ENCODE measurements at places on chromosomes 11 and 22.

GRCh38 chr11:18299721-18300120 lies 22.2 kb downstream of the HPS5 start:
- DNase-seq: no peak

- no peak for DNase-seq
Observed at GRCh38 chr11:17012712-17013547, 1.3 kb downstream of the PLEKHA7 start.

- no peak for DNase-seq
Observed at GRCh38 chr22:42990131-42990838, 24.7 kb downstream of the PACSIN2 start.

- no peak for DNase-seq
Observed at GRCh38 chr11:72430741-72431570, 3.4 kb downstream of the CLPB start.

GRCh38 chr22:25759825-25760231 lies 17.8 kb downstream of the MYO18B start:
- DNase-seq: no peak

GRCh38 chr11:134252346-134253187 lies 585 bp downstream of the THYN1 start:
- no peak for DNase-seq

DNA sequence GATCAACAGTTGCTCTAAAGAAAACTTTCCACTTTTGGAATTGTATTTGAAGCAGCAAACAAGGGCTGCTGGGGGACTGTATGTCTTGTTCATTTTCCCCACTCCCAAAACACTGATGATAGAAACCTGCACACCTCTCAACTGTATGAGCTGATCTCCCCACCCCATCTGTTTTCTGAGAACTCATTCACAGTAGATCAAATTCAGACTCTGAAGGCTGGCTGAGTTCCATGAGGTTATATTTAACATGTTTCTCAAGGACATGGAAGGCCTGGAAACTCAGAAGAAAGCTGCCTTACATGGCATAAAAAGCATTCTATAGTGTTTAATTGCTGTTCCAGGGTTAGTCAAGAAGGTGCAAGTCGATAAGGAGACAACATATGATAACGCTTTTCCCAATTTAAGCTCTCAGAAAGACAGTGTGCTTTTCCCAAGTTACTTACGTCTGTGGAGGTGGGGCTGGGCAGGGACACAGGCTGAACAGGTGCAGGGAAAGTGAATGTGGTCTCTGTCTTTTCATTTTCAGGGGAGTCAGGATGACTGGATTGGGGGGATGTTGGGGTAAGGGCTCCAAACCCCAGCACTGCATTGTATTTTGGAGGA lies 23.0 kb downstream of the LARGE2 start:
- DNase-seq: no peak

DNA sequence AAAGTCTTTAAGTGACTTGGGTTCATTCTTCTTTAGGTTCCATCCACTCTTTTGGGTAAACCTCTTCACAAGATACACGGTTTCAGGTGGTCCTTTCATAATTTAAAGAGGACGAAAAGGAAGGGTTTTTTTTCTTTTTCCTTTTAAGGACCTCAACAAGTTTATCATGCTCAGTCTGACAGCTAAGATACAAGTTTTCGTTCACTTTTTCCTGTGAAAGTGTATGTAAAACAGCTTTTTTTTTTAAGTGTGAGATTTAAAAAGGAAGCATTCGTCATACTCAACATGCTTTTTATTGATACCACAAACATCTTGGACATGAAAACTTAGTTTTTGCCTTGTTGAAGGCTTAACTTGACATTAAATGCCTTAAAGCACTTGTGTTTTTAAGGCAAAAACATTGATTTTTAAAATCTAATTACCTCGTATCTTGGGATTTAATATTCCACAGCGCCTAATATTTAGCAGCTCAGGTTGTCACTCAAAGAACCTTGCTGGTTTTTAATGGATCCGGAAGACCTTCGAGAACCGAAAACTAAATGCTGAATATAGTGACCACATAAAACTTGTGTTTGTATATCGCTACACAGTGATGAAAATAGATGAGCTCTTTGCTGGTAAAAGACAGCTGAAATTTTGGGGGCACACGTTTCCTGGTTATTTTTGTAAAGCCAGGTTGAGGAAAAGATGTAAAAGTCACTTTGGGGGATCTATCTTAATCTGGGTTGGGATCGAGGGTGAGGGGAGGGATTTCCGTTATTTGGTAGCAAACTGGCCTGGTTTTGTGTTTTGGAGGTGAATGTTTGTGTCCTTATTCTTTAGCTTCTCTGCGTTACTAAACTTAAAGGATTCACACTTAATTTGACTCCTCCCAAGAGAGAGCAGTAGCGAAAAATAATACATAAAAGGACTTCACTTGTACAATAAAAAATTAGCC lies 2.3 kb downstream of the PCF11 start:
- no peak for DNase-seq

DNA sequence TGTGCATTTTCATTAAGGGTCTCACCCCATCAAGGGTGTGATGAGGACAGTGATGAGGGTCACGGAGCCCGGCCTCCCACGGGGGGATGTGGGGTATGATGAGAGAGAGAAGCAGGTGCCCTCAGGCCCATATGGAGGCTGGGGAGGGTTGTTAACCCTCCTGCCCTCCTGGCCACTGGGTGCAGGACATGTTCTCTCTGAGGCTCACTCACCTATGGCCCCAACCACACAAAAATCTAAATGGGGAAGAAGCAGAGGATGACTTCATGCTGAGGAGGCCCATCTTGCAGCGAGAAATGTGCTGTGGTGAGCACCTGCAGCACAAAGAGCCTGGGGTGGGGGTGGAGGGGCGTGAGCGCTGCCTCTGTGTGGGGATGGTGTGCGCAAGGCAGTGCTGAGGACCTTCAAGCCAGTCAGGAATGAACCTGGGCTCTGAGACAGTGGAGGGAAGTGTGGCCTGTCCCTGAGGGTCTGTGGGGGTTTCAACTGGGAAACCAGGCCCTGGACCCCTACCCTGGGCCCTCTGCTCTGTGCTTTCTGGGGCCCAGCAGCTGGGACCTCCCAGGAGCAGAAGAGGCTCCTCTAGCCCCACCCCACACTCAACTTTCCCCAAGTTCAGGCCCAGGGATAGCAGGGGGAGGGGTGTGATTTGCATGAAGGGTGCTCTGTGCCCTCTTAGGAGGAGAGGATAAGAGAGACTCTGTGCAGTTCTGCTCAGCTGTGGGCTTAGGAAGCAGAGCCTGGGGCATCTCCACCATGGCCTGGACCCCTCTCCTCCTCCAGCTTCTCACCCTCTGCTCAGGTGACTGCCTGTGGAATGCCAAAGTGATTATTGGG lies 43.0 kb upstream of the TOP3B start:
- DNase-seq: no peak

- DNase-seq: no peak
Observed at GRCh38 chr11:70603114-70603755, 204.9 kb downstream of the CTTN start.

- no peak for DNase-seq
Observed at GRCh38 chr11:17719028-17719937, at the start of gene MYOD1. Gene MYOD1, plus strand, starts transcription at chr11:17719571. Its CDS starts 212 bp downstream, at chr11:17719783.

DNA sequence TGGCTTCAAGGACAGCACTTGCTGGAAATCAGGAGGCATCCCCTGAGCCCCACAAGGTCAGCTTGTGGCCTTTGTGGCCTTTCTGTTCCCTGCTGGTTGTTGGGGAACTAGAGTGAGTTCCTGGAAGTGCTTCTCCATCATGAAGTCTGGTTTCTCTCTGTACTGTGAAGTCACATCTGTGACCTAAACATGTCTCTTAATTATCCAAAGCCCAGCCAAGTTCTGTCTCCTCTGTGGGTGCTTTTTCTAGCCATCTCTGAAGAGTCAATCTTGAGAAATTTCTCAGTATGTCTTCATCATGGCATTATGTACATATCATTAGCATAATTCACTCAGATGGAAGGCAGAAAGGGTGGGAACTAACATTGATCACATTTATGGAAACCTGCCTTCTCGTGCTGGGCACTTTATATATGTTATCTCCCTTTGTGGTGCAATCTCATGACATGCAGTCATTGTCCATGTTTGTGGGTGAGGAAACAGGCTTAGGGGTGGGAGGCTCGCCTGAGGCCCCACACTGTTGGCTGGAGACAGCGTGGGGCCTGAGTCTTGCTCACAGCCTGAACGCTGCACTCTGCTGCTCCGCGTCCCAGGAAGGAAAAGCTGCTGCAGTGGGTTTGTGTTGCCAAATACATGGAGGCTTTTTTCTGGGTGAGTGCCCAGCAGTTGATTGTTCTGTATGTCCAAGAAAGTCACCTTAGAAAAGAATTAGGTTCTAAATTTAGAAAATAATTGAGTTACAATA lies 24.6 kb downstream of the IGHMBP2 start:
- no peak for DNase-seq

GRCh38 chr22:44734278-44734677 lies 18.1 kb upstream of the ARHGAP8 start:
- no peak for DNase-seq

DNA sequence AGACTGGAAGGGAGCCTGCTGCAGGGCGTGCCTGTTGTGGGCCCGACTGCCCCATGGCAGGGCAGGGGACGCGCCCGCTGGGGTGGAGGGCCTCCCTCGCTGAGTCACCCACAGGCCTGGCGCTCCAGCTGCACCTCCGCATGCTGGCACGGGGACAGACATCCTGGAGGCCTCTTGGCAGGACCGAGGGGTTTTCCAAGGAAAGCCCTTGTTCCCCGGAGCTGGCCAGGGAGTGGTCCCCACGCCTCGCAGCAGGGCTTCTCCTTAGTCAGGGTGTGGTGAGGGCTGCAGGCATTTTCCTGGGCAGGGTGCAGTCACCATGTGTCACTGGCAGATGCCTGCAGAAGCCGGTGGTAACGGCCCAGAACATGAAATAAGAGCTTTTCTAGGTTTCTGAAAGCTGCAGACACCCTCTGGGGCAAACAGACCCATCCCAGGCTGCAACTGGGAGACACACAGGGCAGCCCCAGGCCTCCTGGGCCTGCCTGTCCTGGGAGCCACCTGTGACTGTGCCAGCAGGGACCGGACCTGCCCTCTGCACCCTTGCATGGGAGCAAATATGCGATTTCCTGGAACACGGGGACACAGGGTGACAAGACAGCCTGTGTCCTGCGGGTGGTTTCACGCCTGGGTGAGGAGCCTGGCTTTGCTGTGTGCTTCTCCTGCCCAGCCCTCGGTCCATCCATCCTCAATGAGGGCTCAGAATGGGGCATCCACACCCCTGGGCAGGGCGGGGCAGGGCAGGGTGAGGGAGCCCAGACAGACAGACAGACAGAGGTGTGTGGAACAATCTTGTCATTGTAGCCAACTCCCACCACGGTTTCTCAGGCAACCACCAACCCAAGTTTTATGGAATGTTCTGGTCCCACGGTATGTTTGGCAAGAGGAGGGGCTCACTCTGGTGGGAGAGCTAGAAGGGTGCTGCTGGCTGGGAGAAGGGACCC lies 43.2 kb upstream of the FADD start:
- no peak for DNase-seq

- DNase-seq: no peak
Observed at GRCh38 chr11:48104568-48104924, 112.1 kb upstream of the OR4B1 start.

- DNase-seq: no peak
Observed at GRCh38 chr11:123202155-123203151, 7.4 kb upstream of the CLMP start.

DNA sequence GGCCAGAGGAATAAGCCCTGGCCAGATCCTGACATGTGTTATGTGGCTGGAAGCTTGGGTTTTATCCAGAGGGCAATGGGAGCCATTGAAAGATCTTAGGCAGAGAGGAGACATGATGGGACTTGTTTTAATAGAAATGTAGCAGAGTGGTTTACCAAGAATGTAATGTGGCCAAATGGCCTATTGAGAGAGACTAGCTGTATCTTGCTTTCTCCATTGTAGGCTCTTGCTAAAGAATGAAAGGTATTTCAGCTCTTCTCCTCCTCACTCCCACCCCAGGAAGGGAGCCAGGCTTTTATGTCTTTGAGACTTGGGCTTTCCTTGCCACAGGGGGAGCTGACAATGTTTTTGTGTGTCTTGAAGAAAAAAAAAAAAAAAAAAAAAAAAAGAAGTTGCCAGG lies 82.3 kb downstream of the TRIM29 start:
- DNase-seq: no peak

- DNase-seq: no peak
Observed at GRCh38 chr11:33021501-33021900, 5.8 kb downstream of the DEPDC7 start.

DNA sequence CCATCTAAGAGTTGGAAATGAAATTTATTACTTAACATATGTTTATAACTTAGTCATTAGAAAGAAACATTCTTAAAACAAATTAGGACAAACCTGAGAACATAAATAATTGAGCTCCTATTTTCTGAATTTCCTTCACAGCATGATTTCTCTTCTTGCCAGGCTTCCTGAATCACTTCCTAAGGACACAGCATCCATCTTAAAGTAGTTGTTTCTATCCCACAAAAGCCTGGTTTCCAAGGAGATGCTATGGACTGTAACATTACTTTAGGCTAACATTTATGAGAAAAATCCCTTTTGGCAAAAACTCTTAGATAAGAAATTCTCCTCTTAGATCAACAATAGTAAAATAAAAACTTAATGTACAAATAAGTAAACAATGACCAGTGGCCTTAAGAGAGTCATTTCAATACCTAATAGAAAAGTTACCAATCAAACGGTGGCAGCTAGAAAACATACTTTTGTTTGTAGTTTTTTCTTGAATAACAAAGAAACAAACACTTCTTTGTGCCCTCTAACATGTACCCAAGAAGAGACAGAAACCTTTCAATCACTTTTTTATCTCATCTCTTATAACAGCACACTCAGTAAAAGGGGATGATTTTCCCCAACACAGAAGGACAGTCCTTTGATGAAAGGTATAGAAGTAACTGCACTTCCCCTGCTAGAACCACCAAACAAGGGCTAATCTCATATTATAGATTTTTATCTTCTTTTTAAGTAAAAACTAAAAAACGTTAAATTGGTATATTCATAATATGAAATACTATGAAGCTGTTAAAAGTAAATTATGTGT lies 74.5 kb downstream of the TTC28 start:
- DNase-seq: no peak

- no peak for DNase-seq
Observed at GRCh38 chr22:49721211-49721763, 106.4 kb downstream of the BRD1 start.

- no peak for DNase-seq
Observed at GRCh38 chr11:131683666-131684065, 313.3 kb downstream of the NTM start.

DNA sequence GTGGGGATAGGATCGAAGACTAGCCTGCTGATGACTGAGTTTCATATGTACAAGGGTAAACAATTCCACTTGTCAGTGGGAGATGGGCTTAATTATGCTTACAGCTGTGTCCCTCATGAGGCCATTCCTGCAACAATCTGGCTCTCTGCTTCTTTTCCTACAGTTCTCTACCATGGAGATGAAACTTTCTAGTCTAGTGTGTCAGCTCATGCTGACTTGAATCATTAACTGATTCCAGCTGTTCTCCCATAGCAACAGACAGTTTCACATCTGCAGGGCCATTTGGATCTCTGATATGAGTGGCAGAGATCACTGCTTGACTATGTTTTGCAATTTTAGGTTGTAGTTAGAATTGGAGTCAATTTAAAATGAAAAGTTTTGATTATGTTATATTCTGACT lies 1251.7 kb upstream of the RAG2 start:
- no peak for DNase-seq

DNA sequence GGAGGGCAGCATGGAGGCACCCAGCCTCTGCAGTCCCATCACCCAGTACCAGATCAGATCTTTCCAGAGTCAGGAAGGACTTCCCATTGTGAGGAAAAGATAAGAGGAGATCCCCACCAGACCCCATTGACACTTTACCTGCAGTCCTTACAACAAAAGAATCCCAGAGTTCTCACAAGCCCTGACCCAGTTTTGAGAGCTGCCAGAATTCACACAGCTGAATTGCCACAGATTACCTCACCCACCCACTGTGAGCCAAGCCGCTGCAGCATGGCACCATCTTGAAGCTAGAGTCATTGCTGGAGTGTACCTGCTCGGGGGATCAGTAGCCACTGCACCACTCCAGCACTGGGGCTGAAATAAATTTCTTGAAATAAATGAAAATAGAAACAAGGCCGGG lies 91.8 kb upstream of the UBASH3B start:
- no peak for DNase-seq
